ENCODE measurements at places on chromosomes 12 and 14.

- DNase-seq = no peak
Measured at GRCh38 chr14:32611752-32612151, 282.7 kb downstream of the AKAP6 start.

- DNase-seq = no peak
Measured at GRCh38 chr12:50322206-50322605, 38.9 kb upstream of the LIMA1 start.

- no peak for DNase-seq
Measured at GRCh38 chr12:49874142-49874897, 29.4 kb downstream of the FAIM2 start.

GRCh38 chr12:52122540-52122871 lies 43.0 kb downstream of the SMIM41 start:
- DNase-seq = peak; percentile 55

GRCh38 chr12:16606201-16606849 lies 363 bp upstream of the LMO3 start:
- no peak for DNase-seq

DNA sequence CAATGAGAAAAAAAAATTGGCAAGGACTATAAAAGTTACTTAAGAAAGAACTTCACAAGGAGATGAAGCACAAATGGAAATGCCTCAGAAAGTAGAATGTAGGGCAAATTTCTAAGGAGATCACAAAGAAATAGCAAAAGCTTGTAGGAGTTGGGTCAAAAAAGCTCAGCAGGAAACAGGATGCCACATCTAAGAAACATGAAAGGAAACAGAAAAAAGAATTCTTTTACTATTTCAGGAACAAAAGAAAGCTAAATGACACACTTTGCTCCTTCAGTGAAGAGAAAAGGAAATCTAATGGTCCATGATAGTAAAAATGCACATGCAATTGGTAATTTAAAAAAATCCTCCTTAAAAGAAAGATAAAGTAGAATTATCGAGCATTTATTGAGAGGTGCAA lies 452.1 kb upstream of the GARIN6 start:
- DNase-seq = no peak

DNA sequence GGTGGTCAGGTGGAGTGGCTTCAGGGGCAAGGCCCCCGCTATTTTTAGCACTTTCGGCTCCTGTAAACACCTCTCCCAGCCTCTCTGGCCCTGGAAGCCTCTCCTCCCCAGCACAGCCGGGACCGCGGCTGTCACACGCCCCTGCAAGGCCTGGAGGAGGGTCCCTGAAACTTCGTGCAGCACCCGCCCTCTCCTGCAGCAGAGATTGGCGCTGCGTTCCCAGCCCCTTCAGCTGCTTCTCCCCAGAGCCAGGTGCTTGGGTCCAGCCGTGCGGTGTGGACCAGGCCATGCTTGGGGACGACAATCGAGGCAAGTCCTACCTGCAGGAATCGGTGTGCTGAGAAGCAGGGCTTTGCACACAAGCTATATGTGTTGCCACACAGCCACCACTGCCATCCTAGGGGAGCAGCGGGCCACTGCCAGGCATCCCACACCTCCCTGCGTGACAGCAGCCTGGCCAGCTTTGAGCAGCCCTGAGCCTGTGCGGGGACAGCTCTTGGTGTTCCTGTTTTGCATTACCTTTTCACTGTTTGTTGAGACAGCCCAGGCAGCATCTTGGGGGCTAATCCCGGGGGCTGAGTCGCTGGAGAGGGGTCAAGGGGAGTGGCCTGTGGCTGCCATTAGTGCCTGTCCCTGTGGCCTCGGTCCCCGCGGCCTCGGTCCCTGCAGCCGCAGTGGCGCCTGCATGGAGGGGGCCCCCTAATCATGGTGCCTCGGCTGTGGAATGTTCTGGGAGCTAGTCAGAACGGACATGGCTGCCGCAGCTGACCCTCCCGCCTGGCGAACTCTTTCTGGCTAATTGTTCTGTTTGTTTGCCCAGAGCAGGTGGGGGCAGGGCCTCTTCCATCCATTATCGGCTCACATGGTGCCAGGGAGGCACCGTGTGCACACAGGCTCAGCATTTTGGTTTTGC lies 27.6 kb upstream of the TRAF3 start:
- no peak for DNase-seq

GRCh38 chr14:105742531-105742848 lies 216.1 kb downstream of the TMEM121 start:
- DNase-seq = no peak

GRCh38 chr12:113368331-113368730 lies 9.9 kb downstream of the PLBD2 start:
- no peak for DNase-seq

Data from left forelimb (tissue), 1 donor.